ENCODE measurements at places on chromosomes 6 and 20.

GRCh38 chr6:15444081-15444731 lies 198.3 kb downstream of the JARID2 start:
- no peak for DNase-seq

DNA sequence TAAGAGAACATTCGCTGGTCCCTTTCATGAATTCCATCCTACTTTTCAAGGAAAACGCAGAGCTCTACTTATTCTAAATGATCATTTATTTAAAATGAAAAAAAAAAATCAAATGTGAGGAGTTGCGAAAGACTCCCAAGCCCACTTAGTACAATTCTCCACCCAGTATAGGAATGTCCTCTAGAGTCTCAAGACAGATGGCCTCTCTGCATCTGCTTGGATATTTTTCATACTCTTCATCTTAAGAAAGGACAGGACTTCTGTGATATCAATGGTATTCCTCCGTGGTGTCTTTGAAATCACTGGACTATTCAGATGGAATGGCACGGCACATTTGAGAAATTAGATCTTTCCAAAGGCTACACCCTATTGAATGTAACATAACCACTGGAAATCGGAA lies 107.1 kb downstream of the PTPRK start:
- no peak for DNase-seq

- no peak for DNase-seq
Observed at GRCh38 chr6:93293460-93293859, 125.9 kb downstream of the EPHA7 start.

- no peak for DNase-seq
Observed at GRCh38 chr6:47698342-47698787, at the start of gene ADGRF4. TSS of gene ADGRF4 (plus strand) at chr6:47698580. CDS start at chr6:47707246, 8,666 bp downstream.

DNA sequence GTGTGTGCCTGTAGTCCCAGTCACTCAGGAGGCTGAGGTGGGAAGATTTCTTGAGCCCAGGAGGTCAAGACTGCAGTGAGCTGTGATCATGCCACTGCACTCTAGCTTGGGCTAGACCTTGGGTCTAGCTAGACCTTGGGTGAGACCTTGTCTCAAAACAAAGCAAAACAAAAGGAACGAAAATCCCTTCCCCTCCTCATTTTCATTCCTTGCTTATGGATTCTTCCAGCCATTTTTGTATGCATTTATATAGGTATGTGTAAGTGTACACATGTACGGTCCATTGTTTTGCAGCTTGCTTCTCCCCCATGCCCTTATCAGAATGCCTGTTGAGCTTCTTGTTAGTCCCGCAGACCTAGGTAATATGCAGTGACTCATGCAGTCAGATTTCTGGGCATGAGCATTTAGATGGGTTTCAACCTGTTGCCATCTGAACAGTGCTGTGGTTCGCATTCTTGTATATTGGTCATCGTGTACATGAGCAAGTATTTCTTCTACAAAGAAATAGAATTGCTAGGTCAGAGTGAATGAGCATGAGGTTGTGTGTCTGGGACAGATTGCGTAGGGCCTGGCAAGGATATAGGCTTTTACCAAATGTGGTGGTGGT lies 73.2 kb downstream of the ATRN start:
- DNase-seq: no peak

DNA sequence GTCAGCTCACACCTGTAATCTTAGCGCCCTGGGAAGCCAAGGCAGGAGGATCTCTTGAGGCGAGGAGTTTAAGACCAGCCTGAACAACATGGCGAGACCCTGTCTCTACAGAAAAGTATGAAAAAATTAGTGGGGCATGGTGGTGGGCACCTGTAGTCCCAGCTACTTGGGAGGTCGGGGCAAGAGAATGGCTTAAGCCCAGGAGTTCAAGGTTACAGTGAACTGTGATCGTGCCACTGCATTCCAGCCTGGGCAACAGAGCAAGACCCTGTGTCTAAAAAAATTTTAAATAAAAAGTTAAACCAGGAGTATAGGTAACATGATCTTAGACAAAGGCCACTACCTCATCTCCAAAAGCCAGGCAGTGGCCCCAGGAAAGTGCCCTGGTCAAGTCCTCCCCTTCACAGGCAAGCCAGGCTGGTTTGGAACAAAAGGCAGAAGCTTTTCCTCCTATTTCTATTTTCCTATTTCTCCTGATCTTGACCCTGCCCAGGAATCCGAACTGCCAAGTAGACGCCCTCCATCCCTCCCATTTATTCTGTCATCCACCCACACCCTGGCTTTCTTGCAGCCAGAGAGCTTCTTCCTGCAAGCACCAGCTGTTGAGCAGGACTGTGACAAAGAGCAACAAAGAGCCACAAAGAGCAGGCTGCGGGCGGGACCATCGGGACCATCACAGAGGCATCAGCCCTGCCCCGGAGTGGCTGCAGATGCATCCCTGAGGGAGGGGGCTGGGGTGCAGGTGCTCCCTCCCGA lies 149.9 kb upstream of the AFDN start:
- DNase-seq: no peak

DNA sequence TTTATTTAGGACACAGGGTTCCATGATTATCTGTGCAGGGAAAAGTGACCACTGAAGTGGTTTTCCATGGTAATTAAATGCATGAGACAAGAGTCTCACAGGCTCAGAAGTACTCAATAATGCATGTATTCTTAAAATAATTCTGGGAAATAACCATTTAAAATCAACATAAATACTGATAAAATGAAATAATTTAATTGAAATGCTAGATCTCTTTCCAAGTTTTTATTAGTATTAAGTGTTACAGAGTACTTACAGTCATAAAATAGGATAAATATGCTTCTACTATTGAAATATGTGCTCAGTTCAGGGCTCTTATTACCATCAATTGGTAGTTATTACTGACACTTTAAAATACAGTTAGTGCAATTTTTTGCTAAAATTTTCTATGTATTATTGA lies 916.0 kb upstream of the GJE1 start:
- DNase-seq: no peak

- DNase-seq: no peak
Observed at GRCh38 chr6:158963020-158963808, 36.8 kb downstream of the RSPH3 start.

GRCh38 chr6:85432554-85432953 lies 17.3 kb upstream of the NT5E start:
- no peak for DNase-seq

DNA sequence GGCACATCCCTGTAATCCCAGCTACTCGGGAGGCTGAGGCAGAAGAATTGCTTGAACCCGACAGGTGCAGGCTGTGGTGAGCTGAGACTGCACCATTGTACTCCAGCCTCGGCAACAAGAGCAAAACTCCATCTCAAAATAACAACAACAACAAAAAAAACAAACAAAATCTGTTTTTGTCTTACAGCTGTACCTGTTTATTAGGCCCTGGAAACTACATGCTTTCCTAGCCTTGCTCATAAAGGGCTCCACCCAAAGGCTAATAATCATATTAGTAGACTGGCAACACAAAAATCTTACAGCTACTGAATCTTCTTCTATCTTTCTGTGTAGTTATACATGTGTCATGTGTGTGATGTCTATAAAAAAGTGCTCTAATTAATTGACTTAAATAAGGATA lies 503.9 kb upstream of the EYS start:
- DNase-seq: no peak

DNA sequence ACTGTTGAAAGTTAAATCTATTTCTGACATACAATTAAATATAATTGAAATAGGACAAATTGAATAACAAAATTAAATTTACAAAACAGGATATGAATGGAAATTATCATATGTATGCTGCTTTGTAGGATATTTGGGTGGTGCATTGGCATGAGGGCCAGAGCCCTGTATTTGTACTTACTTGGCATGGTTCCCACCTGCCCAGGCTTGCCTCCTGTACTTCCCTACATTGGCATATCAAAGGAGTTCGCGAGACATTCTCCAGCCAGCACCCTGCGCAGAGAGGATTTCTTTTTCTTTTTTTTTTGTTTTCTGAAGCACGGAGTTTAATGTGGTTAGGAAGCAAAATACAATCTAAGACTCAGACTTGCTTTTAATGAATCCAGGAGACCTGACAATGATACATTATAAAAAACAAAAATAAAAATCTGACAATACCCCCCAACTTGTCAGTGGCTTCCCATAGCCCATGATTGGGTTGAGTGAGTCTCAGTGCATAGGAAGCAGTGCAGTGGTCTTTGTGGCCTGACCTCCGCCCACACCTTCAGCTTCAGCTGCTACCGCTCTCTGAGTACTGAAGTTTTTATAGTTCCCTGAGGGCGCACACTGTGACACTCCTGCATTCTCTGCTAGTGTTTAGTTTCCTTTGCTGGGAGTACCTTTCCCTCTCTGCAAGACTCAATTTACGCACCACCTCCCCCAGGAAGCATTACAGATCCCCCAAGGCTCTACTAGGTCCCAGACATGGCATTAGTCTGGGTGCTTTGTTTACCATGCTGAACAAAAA lies 440.8 kb downstream of the UTRN start:
- DNase-seq: no peak

DNA sequence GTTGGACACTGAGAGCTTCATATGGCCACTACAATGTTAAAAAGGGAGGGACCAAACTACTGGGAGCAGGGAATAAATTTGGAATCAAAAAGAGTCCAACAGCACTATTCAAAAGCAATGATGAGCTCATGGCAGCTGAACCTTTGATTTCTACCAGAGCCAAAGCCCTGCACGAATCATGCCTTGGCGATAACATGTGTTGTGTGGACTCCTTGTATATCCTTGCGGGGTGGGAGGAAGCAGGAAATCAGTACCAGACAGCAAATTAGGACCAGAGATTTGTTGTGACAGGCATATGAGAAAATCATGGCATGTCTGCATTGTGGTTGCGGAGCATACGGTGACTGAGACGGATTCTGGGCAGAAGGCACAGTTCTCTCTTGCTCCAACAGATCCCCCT lies 85.6 kb upstream of the EMILIN3 start:
- DNase-seq: no peak

GRCh38 chr20:44247586-44248409 lies 690 bp downstream of the GDAP1L1 start:
- DNase-seq: no peak

DNA sequence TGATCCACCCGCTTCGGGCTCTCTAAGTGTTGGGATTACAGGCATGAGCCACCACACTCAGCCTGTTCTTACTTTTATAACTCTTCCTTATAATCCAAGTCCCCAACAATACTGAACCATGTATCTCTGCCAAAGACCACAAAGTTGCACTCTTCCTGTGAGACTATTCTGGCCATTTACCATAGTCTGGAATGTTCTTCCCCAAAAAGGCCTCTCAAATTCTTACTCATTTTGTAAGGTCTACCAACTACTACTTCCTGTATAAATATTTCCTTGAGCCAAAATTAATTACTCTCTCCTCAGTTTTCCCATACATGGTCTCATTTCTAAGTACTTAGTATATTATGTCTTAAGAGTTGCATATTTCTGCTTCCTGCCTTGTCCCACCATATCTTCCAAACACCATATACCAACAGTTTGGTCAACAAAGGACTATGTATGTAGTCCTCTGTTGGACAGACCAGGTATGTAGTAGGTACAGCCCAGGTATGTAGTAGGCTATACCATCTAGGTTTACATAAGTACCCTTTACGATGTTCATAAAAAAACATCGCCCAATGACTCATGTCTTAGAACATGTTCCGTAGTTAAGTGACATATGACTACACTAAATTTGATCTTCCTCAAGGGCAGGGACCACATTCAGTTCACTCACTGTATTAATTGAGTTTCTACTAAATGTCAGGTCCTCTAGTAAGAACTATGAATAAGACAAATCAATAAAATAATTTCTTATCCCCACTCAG lies 22.0 kb downstream of the RANBP9 start:
- no peak for DNase-seq

GRCh38 chr6:5958921-5959320 lies 47.8 kb downstream of the NRN1 start:
- no peak for DNase-seq

GRCh38 chr20:48831718-48832404 lies 4.1 kb upstream of the PREX1 start:
- no peak for DNase-seq

DNA sequence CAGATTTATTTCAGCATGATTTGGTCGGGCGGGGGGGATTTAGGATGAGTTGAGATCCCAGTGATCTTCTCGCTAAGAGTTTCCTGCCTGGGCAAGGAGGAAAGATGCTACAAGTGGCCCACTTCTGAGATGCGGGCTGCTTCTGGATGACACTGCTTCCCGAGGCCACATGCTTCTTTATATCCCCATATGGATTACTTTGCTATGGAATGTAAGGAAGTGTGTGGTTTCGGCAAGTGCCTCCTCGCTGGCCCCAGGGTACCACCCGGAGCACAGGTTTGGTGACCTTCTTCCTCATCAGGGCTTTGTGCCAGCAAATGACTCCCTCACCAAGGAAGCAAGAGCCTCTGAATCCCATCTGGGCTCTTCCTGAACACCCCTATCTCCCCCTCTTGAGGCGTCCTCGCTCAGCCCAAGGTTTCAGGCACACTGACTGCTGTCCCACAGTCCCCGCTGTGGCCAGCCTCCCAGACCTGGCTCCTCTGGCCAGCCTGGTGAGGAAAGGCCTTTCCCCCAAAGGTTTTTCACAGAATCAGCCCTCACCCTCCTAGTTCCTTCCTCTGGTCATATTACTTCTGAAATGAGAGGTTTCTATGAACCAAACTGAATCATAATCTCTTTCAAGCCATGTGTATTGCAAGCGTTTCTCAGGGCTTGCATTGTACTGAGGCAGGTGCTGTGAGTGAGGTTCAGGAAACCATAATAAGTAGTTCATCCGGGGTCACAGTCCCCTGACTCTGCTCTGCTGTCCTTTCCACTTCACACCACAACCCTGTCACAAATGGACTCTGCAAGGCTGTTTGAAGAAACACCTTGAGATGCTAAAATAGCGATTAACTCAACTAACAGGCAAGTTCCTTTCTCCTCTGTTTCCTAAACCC lies 41.7 kb upstream of the IL17A start:
- no peak for DNase-seq

DNA sequence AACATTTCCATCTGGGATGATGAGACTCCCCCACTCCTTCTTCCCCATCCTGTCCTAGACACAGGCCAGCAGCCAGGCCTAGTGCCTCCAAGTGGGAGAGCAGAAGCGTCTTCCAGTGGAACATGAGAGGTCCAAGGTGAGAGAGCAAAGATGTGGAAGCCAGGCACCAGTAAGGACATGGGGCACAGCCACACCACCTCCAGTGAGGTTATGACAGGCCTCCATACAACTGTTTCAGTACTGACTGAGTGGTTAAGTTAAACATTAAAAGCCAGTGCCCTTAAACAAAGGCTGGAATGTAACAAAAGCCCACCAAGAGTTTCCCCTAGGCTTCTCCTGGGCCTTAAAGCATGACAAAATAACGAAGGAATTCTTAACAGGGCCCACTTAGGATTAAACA lies 5.3 kb downstream of the ZBTB24 start:
- DNase-seq: no peak

GRCh38 chr20:62788607-62789006 lies 7.7 kb upstream of the MRGBP start:
- no peak for DNase-seq

GRCh38 chr20:32585011-32585585 lies at the start of gene NOL4L:
TSS of gene NOL4L (minus strand) at chr20:32585333. CDS start at chr20:32584890, 443 bp downstream.
- DNase-seq: peak; percentile 36

GRCh38 chr6:36484736-36485135 lies 41.9 kb downstream of the KCTD20 start:
- no peak for DNase-seq

- no peak for DNase-seq
Observed at GRCh38 chr20:25372584-25373336, 17.9 kb downstream of the ABHD12 start.

GRCh38 chr20:57647933-57648785 lies 27.9 kb upstream of the ZBP1 start:
- no peak for DNase-seq
